ENCODE measurements at places on chromosomes 3 and 15. TPM values are rescaled to one million over a fixed set of nuclear protein-coding genes. Genes with fewer than 3 reads are reported as not detected.

GRCh38 chr3:43528498-43529099, 93.2 kb downstream of the ANO10 start:
- DNase-seq = no peak
- H3K27me3 ChIP-seq = no peaks in the 10 kb centered on the region
- no peak overlapping the region for H3K4me3 ChIP-seq

DNA sequence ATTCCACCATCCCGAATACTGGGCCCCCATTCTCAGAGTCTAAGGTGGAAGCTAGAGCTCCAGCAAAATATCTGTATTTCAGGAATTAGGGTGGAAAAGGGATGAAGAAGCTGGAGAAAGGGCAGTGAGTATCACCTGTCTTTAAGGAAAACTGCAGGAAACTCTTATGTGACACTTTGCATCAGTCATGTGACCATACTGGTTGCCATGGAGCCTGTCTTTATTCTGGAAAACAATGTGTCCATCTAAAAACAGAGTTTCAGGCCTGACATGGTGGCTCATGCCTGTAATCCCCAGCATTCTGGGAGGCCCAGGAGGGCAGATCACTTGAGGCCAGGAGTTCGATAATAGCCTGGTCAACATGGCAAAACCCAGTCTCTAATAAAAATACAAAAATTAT, 52.9 kb upstream of the FSIP1 start:
- H3K4me1 ChIP-seq = no peaks in the 10 kb centered on the region
- H3K27ac ChIP-seq = no peak overlapping the region
- H3K4me3 ChIP-seq = no peak overlapping the region
- DNase-seq = no peak
- H3K36me3 ChIP-seq = no peaks in the 10 kb centered on the region

GRCh38 chr3:73073091-73073707, 11.7 kb downstream of the EBLN2 start:
- H3K27ac ChIP-seq = no peak overlapping the region
- H3K36me3 ChIP-seq = no peaks in the 10 kb centered on the region
- DNase-seq = no peak
- H3K4me1 ChIP-seq = no peaks in the 10 kb centered on the region
- H3K4me3 ChIP-seq = no peak overlapping the region
- H3K27me3 ChIP-seq = no peaks in the 10 kb centered on the region

DNA sequence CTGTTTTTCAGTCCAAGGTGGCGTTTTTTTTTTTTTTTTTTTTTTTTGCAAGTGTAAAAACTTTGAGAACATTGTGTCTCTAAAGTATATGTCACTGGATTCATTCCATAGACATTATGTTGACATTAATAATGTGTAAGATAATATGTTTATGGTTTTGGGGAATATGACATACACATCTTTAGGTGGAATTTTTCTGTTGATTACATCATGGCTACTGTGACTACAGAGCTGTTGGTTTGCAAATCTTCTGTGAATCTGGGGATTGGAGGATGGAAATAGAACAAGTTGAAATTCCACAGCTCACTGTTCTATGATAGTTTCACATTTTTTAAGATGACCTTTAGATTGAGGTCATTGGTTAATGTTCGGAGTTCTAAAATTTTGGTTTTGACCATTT, 24.4 kb upstream of the PLSCR2 start:
- H3K36me3 ChIP-seq = no peaks in the 10 kb centered on the region
- H3K27me3 ChIP-seq = no peaks in the 10 kb centered on the region
- DNase-seq = no peak
- H3K4me3 ChIP-seq = no peak overlapping the region
- no peak overlapping the region for H3K27ac ChIP-seq
- H3K4me1 ChIP-seq = no peaks in the 10 kb centered on the region

DNA sequence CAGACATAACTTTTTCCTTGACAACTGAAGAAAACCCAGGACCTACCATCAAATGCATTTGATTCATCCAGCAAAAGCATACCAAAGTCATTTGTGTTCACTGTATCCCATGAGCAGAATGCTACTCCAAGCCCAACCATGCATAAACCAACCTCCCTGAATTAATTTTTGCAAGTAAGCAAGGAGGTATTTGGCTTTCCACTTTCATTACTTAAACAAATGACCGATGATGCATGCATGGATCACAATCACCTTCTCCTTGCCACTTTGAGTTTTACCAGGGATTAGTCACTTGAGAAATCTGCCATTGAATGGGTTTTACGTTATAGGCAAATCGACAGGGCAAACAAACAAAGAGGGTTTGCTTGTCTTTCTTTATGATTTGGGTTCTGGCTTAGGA, 214.8 kb downstream of the FMN1 start:
- H3K4me3 ChIP-seq = no peak overlapping the region
- no peak for DNase-seq
- no peaks in the 10 kb centered on the region for H3K27me3 ChIP-seq
- H3K36me3 ChIP-seq = no peaks in the 10 kb centered on the region
- no peak overlapping the region for H3K27ac ChIP-seq
- no peaks in the 10 kb centered on the region for H3K4me1 ChIP-seq

GRCh38 chr3:139934613-139935015, 371 bp upstream of the CLSTN2 start:
- H3K27me3 ChIP-seq = peaks cover 31% of the 10 kb centered on the region
- peak; percentile 75 for DNase-seq
- no peak overlapping the region for H3K27ac ChIP-seq

DNA sequence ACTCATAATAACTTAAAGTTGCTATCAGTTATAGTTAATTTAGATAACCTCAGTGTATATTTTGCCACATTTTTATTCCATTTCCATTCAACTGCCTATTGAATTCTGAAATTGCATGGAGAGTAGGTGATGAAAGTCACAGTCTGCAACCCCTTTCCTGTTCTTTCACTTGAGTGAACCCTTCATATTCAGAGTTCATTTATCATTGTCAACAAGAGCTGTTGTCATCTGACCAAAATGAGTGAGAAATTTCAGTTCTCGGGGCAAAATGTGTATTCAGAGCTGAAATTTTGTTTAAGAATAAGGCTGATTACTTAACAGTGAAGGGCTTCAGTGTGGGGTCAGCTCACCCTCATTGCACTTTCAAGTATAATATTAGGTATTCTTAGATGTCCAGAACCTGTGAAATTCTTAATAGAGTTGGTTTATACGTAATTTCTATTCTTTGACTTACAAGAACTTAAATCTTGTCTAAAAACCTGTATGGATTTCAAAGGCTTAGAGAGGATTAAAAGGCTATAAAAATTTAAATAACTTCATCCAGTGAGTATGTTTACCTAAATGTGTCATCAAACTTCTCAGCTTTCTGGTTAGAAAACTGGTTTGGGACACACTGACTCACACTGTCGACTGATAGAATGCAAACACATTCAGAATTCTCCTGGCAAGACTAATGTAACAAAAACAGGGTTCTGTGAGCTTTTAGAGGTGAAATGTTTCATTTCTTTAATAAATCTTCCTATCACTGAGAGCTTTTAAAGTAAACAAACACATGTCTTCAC, 92.2 kb downstream of the CMSS1 start:
- H3K27me3 ChIP-seq = no peaks in the 10 kb centered on the region
- no peak overlapping the region for H3K27ac ChIP-seq
- H3K4me1 ChIP-seq = peaks cover 7% of the 10 kb centered on the region
- DNase-seq = no peak
- H3K36me3 ChIP-seq = no peaks in the 10 kb centered on the region

GRCh38 chr3:185583925-185584324, 2.2 kb upstream of the SENP2 start:
- H3K36me3 ChIP-seq = no peaks in the 10 kb centered on the region
- no peak overlapping the region for H3K4me3 ChIP-seq
- H3K27me3 ChIP-seq = no peaks in the 10 kb centered on the region

DNA sequence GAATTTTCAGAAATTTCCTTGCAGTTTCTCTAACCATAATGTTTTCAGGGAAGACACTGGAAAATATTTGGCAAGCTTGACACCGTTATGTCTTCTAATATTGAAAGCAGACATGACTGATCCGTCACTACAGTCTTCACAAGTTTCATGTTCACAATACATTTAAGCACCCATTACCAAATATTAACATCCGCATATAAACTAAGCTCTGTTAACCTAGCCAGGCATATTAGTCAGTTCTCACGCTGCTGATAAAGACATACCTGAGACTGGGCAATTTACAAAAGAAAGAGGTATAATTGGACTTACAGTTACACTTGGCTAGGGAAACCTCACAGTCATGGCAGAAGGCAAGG, 162.7 kb upstream of the LYSMD4 start:
- no peak overlapping the region for H3K4me3 ChIP-seq
- DNase-seq = no peak
- no peaks in the 10 kb centered on the region for H3K4me1 ChIP-seq
- H3K27ac ChIP-seq = no peak overlapping the region

DNA sequence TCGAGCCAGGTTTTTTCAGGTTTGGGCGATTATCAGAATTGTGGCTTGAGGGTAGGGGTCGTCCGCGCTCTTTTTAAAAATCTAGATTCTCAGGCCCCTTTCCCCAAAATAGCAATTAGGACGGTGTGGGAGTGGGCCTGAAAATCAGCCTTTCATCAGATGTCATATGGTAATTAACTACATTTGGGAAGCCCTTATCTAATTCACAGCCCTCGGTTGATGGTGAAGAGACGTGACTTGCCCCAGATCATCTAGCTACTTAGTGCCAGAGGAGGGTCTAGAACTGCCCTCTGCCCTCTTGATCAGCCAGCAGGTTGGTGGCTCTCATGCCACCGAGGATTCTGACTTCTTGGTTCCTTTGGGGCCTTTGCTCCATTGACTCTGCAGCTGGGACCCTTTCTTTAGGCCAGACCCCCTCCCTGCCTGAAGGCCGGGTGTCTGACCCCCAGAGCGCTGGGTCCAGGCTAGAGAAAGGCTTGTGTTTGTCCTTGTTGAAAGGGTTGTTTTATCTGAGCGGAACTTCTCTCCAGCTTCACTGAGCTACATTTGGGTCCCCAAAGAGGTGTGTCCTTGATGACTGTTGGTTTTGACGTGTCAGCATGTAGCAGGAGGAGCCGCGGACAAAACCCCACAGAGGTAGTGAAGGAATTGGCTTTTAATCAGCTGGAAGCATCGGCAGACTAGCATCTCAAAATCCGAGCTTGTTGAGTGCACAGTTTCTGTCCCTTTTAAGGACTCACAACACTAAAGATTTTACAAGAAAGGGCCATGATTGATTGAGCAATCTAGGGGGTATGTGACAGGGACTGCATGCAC, 857 bp downstream of the AEN start:
- DNase-seq = no peak
- no peaks in the 10 kb centered on the region for H3K36me3 ChIP-seq
- H3K4me1 ChIP-seq = peaks cover 12% of the 10 kb centered on the region
- H3K27ac ChIP-seq = peak overlapping the region; percentile 70

DNA sequence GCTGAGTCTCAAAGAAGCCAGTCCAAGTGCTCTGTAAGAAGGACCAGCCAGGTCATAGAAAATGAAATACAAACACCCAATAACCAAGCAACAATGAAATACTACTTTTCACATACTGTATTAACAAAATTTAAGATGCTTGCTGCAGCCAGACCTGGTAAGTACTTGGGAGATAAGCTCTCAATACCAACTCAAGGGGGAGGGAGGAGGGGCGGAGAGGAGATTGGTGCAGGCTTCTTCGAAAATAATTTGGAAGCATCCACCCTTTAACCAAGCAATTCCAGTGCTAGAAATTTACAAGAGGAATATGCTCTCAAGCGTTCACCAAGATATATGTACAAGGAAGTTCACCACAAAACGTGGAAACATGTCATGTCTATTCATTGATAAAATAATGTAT, 7.6 kb upstream of the LRRC2 start:
- H3K36me3 ChIP-seq = no peaks in the 10 kb centered on the region
- H3K27me3 ChIP-seq = no peaks in the 10 kb centered on the region
- no peak overlapping the region for H3K27ac ChIP-seq
- H3K4me1 ChIP-seq = peaks cover 5% of the 10 kb centered on the region
- no peak for DNase-seq

The GOLGA6L7 gene
- total RNA-seq = not detected

The LDHAL6B gene
- not detected for total RNA-seq

All from adrenal gland (tissue), 19 donors.